ENCODE measurements at places on chromosomes 16 and 17.
A peak's percentile ranks its signal among the peaks of the same experiment; 100 is the strongest.

DNA sequence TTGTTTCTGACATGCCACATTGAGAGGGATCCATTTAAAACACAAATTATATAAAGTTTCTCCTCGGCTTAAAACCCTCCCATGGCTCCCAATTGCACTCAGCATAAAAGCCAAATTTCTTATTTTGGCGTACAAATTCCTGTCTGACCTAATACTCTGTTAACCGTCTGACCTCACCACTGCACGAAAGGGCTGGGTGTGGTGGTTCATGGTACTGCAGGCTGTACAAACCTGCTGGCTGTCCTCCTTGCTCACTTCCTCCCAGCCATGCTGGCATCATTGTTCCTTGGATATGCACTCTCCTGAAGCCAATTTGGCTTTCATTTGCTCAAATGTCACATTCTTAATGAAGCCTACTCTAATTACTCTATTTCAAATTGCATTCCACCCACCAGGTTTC is 301.6 kb upstream of the C16orf82 start:
- no peak for DNase-seq

DNA sequence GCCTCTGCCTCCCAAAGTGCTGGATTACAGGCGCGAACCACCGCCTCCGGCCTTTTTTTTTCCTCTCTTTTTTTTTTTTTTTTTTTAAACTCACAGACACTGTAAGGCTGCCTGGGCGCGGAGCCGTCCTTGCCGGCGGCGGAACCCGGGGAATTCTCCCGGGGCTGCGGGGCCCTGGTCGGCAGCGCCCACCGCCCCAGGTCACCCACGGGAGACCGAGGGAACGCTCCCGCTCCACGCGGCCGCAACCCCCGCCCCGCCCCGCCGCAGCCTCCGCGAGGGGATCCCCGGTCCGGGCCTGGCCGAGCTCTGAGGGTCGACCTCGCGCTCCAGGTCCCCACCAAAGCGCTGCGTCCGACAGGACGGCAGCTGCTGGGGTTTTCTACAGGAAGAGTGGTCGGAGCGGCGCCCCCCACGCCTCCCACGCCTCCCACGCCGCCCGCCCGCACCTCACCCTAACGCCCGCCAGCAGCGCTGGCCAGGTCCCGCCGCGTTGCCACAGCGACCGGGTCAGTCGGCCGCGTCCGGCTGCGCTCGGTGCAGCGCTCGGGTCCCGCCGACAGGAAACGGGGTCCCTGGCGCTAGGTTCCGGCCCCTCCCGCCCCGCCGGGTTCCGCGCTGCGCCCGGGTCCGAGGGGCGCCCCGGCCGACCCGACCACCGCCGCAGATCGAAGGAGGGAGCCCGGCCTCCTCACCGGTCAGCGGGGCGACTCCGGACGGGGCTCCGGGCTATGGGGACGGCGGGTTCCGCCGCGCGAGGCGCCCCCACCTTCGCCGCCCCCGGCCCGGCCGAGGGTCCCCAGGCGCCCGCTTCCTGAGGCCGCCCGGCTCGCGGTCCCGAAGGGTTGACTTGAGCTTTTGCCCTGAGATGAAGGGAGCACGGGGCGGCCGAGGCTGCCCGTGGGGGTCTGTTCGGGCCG is at the start of gene CCDC57:
Gene CCDC57, minus strand, starts transcription at position 512 of the 920 bp plus-strand sequence. CDS start 10,898 bp downstream, outside the sequence.
- no peak for DNase-seq

DNA sequence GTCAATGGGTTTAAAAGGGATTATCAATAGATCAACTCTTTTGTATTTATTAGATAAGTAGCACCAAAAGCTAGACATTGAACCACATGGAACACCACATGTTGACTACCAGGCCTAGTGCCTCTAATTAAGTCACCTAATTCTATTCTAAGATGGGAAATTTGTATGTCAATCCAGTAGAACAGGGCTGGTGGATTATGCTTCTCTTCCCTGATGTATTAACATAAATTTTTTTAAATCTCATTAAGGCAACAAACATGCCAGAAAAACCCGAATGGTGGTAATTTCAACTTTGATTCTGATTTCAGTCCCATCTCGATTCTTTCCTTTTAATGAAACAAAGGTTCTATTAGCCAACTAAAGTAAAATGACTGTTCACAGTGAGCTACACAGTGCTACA is 92.6 kb downstream of the KANSL1 start:
- DNase-seq, result no peak

GRCh38 chr17:29627951-29628350 is 5.2 kb upstream of the CORO6 start:
- DNase-seq, result no peak

DNA sequence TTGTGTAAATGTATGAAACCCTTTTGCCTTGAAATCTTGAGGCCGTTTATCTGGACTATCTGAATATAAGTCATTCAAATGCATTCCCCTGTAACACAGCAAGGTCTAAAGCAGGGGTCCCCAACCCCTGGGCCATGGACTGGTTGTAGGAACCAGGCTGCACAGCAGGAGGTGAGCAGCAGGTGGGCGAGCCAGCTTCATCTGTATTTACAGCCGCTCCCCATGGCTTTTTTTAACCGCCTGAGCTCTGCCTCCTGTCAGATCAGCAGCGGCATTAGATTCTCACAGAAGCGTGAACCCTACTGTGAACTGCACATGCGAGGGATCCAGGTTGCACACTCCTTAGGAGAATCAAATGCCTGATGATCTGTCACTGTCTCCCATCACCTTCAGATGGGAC is 24.1 kb downstream of the DNAH3 start:
- no peak for DNase-seq

DNA sequence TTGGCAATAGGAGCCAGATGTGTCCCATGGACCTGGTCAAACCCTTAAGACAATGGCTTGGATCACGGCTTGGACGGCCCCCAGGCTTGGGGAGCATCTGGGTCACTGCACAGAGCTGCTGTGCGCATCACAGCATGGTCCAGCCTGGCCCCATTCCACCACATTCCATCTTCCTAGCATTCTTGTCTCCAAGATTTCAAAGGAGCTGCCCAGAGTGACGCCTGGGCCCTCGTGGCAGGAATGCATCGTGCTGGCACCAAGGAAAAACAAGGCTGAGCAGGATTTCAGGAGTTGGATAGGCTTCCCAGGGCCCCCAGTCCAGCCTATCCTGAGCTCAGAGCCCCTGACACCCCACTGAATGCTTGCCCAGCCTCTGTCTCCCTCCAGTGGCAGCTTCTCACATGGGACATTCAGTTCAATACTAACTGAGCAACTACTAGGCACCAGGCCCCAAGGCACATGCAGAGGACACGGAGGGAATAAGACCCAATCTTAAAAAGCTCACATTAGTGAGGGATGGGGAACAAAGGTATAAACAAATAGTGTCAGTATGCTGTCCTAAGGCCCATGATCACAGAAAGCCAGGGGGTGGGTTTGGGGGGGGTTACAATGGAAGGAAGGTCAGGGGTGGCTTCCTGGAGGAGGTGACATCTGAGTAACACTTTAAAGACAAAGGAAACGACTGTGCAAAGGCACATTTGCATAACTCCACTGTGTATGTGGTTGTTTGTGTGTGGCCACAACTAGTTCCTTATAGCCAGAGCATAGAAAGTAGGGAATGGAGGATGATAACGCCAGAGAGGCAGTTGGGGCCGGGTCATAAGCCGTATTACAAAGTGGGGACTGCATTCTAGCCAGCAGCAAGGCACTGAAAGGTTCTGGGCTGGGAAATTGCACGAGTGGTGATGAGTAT is 34.1 kb downstream of the TK2 start:
- no peak for DNase-seq

- peak; percentile 46 for DNase-seq
Observed at GRCh38 chr17:82317394-82318168, at the start of gene CD7. Gene CD7 (minus strand): TSS chr17:82317608. CDS start chr17:82317495, 113 bp downstream.

DNA sequence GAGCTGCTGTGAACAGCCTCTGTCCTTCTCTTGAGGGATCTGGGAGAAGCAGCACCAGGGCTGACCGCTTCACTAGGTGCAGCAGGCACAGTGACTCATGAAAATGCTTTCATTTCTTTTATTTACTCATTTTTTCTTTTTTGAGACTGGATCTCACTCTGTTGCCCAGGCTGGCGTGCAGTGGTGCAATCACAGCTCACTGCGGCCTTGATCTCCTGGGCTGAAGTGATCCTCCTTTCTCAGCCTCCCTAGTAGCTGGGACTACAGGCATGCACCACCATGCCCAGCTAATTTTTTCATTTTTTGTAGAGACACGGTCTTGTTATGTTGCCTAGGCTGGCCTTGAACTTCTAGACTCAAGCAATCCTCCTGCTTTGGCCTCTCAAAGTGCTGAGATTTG is 216.8 kb upstream of the EEF2KMT start:
- DNase-seq, result no peak

- no peak for DNase-seq
Observed at GRCh38 chr17:4417129-4417667, 16.5 kb upstream of the SPNS3 start.

DNA sequence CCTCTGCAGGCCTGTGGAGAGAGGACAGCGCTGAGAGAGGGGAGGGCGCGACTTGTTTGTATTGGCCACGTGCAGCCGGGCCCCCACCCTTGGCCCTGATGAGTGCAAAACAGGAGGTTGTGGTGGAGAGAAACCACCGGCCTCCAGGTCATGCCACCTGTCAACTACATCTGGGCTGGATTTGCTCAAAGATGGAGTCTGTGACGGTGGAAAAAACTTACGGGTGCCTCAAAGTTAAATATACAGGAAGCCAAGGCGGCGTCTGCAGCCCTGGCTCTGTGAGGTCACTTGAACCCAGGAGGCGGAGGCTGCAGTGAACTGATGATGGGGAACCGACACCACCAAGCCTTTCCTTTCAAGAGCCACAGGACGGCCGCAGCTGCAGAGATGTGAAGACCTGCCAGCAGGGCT is 15.7 kb downstream of the C16orf74 start:
- peak; percentile 16 for DNase-seq

- no peak for DNase-seq
Observed at GRCh38 chr17:45857977-45858708, 13.5 kb downstream of the SPPL2C start.

DNA sequence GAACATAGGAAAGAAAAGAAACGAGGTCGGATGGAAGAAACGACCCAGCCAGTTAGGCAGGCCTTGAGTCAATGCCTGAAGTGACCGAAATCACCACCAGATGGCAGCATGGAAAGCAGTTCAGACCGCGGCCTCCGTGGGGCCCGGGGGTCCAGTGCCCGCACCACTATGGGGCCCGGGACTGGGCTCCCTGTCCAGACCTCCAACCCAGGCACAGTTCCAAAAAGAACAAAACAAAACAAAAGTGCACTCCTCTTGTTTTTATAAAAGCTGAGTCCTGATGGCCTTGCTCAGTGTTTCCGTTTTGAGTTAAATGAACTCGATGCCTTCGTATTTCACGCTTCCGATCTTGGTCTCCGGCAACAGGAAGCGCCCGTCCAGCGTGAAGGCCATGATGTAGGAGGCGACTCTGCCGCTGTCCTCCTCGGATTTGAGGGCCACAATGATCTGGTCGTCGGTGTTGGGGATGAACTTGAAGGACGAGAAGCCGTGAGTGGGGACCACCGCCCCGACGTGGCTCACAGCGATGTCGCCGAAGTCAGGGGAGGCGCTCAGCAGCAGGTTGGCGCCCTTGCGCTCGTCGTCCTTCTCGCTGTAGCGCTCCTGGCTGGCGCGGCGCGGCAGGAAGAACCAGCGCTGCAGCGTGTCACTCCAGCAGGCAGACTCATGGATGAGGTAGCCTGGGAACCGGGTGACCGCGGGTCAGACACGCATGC is 13.7 kb upstream of the LGALS3BP start:
- no peak for DNase-seq

- no peak for DNase-seq
Observed at GRCh38 chr16:76059701-76060100, 217.5 kb upstream of the CNTNAP4 start.

GRCh38 chr16:28321700-28322411 is 29.5 kb downstream of the SBK1 start:
- DNase-seq, result no peak

DNA sequence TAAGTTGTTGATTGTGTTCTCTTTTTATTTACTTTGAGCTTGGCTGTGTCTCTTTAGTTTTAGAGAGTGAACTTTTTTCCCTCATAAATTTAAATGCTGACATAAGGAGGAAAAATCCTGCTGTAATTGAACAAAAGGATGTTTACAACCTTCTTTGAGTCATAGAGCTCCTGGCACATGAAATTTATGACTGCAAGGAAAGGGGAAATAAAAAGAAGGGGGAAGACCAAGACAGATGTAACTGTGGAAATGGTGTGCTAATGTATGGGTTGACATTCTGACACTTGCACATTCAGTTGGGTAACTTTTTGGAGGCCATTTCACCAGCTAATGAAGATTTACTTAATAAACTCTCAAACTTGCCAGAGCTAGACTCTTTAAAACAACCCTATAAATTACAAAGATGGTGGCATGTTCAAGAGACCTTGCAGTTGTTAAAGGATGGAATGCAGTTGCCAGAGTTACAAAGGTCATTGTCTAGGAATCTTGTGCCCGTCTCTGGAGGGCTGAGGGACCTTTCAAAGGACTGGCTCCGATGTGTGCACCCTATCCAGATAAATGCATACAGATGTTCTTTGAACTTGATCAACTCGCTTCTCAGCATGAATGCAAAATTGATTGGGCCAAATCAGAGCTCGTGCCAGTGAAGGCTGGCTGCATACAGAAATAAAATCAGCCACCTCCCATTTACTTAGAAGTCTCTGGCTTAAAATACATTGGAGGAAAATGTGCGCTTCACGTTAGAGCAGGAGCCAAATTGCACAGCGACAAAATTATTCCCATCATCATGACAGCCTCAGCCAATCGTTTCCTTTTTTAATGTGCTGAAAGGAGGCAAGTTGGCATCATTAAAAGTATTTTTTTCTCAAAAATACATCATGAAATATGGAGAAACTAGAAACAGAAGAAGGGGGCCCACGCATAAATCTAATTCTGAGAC is 289.0 kb upstream of the XYLT1 start:
- DNase-seq, result no peak

DNA sequence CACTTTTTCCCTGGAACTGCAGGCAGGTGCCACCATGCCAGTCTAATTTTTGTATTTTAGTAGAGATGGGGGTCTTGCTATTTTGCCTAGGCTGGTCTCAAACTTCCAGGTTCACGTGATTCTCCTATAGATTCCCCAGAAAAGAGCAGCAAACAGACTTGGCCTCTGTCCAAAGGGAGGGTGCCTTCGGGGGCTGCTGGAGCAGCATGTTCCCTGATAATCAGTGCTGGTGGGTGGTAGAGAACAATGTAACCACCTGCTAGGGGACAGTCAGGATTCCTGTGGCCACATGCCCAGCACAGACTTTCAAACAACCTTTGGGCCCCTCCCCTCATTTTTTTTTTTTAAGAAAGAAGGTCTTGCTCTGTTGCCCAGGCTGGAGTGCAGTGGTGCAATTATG is 14.2 kb upstream of the CCNF start:
- DNase-seq, result no peak
